Chondrocyte (in vitro differentiated cells): ENCODE measurements at places on chromosomes 11 and 22. TPM values are rescaled to one million over a fixed set of nuclear protein-coding genes. Genes with fewer than 3 reads are reported as not detected.

Gene PRR33
- total RNA-seq: not detected in 3 replicates

Gene TEX12
- 0.75 TPM in 1 of 3 replicates, not detected in the others for total RNA-seq

- no peak overlapping the region for H3K4me3 ChIP-seq
- H3K4me1 ChIP-seq: peaks cover 65% of the 10 kb centered on the region
- no peaks in the 10 kb centered on the region for H3K36me3 ChIP-seq
- no peaks in the 10 kb centered on the region for H3K27me3 ChIP-seq
- no peak for DNase-seq
These were observed 538.1 kb downstream of the SOX6 start for GRCh38 chr11:15818132-15818842.

Gene DUSP8
- total RNA-seq: 6.9 to 12.6 TPM (median 12.1 TPM) in 3 replicates

Gene GTSE1
- 7.2 to 8.2 TPM (median 7.3 TPM) in 3 replicates for total RNA-seq

GRCh38 chr11:26023057-26023456 lies 308.9 kb upstream of the ANO3 start:
- H3K36me3 ChIP-seq: no peaks in the 10 kb centered on the region
- no peaks in the 10 kb centered on the region for H3K4me1 ChIP-seq
- H3K4me3 ChIP-seq: no peak overlapping the region
- H3K27me3 ChIP-seq: no peaks in the 10 kb centered on the region
- no peak for DNase-seq

- H3K4me3 ChIP-seq: no peak overlapping the region
- no peaks in the 10 kb centered on the region for H3K27me3 ChIP-seq
- no peaks in the 10 kb centered on the region for H3K36me3 ChIP-seq
- no peak overlapping the region for H3K27ac ChIP-seq
- peak; percentile 49 for DNase-seq
- H3K4me1 ChIP-seq: peaks cover 16% of the 10 kb centered on the region
These were observed 97.9 kb downstream of the MORC2 start for GRCh38 chr22:30870451-30871345.
